Mucosa of gallbladder (tissue), 1 donor: ENCODE measurements at places on chromosomes 12 and 14. TPM values are rescaled to one million over a fixed set of nuclear protein-coding genes. Genes with fewer than 3 reads are reported as not detected.
A peak's percentile ranks its signal among the peaks of the same experiment; 100 is the strongest.

GRCh38 chr12:67721248-67721647 lies 72.7 kb downstream of the DYRK2 start:
- DNase-seq, result peak; percentile 22

DNA sequence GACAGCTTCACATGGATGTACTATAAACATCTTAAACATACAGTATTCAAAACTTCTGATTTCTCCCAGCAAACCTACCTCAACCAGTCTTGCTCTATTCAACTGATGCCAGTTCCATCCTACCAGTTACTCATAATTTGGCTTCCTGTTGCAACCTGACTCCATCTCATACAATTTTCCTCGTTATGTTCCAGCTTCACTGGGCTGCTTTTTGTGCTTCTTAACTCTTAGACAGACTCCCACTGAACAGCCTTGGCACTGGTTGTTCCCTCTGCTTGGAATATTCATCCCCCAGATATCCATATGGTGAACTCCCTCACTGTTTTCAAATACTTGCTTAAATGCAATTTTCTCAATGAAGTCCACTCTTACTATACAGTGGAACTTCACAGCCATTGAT lies 249.2 kb downstream of the AEBP2 start:
- no peak for DNase-seq

GRCh38 chr12:67504026-67504425 lies 144.5 kb upstream of the DYRK2 start:
- DNase-seq, result no peak

GRCh38 chr12:13196130-13196921 lies at the start of gene EMP1:
TSS of gene EMP1 (plus strand) at chr12:13196726. CDS start at chr12:13211511, 14,785 bp downstream.
- peak; percentile 93 for DNase-seq

DNA sequence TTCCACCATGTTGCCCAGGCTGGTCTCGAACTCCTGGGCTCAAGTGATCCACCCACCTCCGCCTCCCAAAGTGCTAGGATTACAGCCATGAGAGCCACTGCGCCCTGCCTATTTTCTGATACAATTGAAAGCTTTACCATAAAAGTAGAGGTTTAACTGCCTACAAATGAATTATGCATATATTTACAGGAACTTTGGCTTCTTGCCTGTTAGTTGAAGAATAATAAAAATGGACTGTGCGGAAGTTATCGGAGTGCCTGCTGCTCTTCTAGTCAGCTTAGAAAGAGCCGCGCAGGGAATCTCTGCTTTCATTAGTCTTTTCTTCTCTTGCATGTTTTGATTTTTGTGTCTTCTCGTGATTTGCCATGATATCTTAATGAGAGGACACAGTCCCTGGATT lies 34.5 kb downstream of the PPP2R5C start:
- no peak for DNase-seq

DNA sequence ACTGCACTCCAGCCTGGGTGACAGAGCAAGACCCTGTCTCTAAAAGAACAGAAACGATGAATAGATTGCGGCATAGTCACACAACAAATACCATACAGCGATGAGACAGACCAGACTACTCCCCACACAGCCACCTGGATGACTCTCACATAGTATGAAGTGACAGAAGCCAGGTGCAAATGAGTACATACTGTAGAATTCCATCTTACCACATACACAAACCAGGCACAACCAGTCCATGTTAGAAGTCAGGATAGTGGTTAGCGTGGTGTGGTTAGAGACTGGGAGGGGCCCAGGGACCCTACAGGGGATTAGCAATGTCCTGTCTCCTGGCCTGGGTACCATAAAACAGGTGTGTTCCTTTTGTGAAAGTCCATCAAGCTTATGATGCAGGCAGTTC lies 53.8 kb downstream of the FAM222A start:
- DNase-seq, result no peak

- DNase-seq, result no peak
Observed at GRCh38 chr14:62711351-62712023, 333.8 kb downstream of the KCNH5 start.

- peak; percentile 48 for DNase-seq
Observed at GRCh38 chr14:29927376-29928116, at the start of gene PRKD1. TSS of gene PRKD1 (minus strand) at chr14:29927847.

Gene PLXNC1
- total RNA-seq, result 17.6 TPM

Gene DBX2
- not detected for total RNA-seq

Gene SMOC1
- 3.1 TPM for total RNA-seq
